IPS-NIHi11 (cell line): ENCODE measurements at places on chromosomes 5 and 9.
A peak's percentile ranks its signal among the peaks of the same experiment; 100 is the strongest.

GRCh38 chr9:89579741-89580385 is 24.9 kb upstream of the GADD45G start:
- no peak for DNase-seq

DNA sequence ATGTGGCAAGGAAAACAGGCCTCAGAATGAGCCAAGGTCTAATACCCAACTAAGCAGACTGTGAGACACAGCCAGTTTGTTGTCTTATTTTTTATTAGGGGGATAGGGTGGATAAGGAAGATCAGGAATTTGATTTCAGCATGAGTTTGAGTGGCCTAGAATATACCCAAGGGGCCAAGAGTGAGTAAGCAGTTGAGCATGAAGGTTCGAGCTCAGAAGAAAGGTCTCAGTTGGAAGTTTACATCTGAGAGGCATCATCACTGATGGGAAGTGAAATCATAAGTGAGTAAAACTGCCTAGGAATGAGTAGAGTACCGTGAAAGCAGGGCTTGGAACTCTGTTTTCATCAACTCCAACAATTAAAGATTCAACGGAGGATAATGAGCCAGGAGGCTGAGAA is 12.6 kb downstream of the PSMD5 start:
- no peak for DNase-seq

DNA sequence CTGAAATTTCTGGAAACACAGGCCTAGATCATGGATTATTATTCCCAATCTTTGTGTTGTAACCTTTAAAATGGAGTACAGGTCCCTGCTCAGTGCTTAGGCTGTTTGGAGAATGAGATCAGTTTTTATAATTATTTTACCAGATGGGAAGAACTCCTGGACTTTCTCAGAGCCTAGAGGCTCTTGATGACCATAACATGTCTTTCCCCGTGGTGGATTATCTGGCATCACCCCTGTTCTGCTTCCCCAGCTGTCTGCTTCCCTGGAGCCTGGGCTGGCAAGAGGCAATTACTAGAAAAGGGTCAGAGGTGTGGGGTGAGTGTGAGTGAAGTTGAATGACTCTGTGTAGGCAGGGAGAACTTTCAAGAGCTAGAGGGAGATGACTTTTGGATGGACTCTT is 143.0 kb downstream of the CARTPT start:
- DNase-seq, result no peak

GRCh38 chr9:95938724-95939123 is 63.2 kb downstream of the ERCC6L2 start:
- DNase-seq, result no peak

GRCh38 chr5:83662558-83662957 is 58.1 kb downstream of the HAPLN1 start:
- no peak for DNase-seq

GRCh38 chr9:8780386-8780785 is 980.8 kb upstream of the DMAC1 start:
- no peak for DNase-seq

- no peak for DNase-seq
Measured at GRCh38 chr5:68711293-68712200, 382.3 kb upstream of the SLC30A5 start.

- no peak for DNase-seq
Measured at GRCh38 chr5:65102371-65102975, 333.7 kb downstream of the CWC27 start.

DNA sequence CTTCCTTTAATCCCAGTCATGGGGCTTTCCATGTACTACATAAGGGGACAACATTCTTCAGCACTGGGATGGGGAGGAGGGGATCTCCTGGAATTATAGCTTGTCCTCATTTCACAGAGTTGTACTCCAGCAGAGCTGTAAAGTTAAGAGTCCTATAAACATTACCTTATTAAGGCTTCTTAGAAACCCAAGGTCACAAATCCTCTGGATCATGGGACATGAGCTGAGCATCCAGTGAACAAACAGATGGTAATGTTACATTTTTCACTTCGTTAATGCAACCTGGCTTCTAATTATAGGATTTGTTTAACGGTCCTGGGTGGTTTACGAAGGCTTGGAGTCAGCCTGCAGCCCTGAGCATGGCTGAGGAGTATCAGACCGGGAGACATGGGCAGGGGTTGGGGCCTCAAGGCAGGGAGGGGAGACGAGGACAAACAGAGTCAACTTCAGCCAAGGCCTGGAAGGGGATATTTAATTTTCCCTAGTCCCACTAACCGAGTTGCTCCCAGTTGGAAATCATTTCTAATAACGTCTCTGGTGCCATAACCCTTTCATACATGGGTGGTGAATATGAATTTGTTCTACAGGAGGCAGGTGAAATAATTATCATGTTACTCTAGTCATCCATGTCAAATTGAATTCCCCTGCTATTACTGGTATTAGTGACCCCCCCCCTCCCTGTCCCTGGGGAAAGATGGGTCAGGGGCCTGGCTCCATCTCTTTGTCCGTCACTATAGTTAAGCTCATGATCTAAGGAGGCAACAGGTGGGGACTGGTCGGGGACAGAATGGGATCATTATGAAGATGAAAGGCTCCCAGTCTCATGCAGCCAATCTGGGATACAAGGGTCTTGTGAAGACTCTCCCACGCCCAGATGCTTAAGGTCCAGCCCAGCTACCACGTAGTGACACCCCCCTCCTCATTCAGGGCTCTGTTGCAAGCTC is 10.7 kb upstream of the IL17B start:
- no peak for DNase-seq

DNA sequence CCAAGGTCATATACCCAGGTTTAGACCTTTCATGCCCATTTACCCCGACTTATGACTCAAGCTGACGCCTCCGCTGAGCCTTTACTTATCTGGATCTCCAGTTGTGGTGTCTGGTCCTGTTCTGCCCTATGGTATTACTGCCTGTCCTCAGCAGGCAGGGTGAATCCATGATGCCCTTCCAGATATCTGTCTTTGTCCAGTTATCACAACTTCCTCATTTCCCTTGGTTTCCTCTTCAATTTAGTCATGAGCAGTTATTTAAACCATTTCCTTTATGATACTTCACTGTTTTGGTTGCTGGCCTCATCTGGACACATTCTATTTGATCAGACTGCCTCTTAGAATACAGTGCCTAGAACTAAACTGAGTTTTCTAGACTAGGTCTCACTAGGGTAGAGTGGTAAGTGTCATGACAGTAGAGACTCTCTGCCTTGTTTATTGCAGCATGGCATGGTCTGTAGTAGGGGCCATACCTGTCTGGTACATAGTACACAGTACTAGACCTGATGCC is 93.3 kb downstream of the MELK start:
- no peak for DNase-seq

DNA sequence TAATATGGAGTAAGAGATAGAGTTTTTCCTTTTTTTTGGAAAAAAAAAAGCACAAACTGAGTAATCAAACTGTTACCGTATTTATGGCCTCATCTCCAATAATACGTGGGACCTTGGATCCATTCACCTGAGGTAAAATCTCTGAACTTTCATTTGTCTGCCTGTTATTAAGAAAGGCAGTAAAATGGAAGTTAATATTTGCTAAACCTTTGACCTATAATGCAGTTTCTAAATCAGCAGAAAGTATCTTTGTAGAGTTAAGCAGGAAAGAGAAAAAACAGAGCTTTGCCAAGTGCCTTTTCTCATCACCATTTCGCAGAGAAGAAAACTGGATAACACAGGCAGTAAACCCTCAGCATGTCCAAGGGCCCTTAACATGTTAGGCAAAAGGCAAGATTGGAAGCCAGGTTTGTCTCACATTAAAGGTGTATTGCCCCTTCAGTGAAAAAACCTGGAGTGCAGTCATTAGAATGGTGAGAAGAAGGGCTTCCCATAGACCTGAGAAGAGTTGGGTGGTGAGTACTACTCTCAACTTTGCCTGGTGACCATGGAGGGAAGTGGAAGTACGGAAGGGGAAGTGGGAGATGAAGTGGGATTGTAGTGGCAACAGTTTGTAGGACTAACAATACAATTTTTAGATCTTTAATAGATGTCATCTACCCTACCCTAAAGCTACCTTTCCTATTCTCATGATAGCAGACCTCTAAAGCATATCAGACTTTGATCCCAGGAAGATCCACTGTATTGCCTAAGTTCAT is 65.4 kb upstream of the GRAMD2B start:
- DNase-seq, result no peak

- DNase-seq, result no peak
Measured at GRCh38 chr5:68408345-68408871, 192.9 kb downstream of the PIK3R1 start.

- DNase-seq, result no peak
Measured at GRCh38 chr5:172437445-172438318, 16.6 kb downstream of the SH3PXD2B start.

DNA sequence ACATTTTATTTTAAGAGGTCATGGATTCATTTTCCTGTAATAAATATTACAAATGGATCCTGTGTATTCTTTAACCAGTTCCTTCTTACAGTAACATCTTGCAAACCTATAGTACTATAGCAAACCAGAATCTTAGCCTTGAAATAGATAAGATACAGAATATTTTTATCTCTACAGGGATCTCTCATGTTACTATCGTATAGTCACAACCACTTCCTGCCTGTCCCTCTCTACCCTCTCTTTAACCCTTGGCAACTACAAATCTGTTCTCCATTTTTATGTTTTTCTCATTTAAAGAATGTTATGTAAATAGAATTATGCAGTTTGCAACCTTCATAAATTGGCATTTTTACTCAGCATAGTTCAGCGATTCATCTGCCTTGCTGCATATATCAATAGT is 454.0 kb downstream of the DIRAS2 start:
- no peak for DNase-seq

- peak; percentile 87 for DNase-seq
Measured at GRCh38 chr5:1468247-1468612, 23.0 kb upstream of the SLC6A3 start.

- DNase-seq, result no peak
Measured at GRCh38 chr5:145244788-145245187, 590.4 kb downstream of the PRELID2 start.

DNA sequence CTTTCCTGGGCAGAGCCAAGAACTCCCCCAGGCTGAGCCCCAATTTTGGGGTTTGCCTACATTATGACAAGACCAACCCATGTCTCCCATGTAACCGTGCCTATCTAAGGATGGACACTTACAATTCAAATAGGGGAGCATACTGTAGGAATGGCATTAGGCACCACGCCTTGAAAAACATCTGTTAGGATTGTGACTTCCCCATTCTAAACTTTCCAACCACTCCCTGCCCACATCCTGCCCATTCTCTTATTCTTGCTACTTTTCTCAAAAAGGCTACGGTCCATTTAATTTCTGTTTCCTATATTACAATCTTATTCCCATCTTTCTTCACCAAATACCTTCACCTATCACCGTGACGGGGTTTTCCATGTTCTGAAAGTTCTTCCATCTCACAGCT is 99.2 kb downstream of the LPAR1 start:
- no peak for DNase-seq

GRCh38 chr9:111924281-111924680 is 27.7 kb downstream of the UGCG start:
- DNase-seq, result no peak

- no peak for DNase-seq
Measured at GRCh38 chr5:123721675-123722276, 209.8 kb downstream of the CSNK1G3 start.

DNA sequence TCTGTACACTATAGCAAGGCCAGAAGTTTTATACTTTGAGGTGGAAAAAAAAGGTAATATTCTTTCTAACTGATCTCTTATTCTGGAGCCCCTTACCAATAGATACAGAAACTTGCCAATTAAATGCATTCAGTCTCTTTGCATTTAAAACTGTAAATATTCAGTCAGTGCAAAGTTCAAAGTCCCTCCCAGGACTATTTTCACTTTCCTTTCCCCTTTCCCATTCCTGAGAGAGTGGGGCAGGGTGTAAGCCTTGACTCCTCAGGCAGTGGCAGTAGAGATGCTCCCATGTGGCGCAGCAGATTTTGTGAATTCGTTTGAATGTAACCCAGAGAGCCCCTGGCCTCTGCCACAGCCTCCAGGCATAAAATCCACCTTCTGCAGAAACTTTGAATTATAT is 29.9 kb downstream of the CETN3 start:
- no peak for DNase-seq

DNA sequence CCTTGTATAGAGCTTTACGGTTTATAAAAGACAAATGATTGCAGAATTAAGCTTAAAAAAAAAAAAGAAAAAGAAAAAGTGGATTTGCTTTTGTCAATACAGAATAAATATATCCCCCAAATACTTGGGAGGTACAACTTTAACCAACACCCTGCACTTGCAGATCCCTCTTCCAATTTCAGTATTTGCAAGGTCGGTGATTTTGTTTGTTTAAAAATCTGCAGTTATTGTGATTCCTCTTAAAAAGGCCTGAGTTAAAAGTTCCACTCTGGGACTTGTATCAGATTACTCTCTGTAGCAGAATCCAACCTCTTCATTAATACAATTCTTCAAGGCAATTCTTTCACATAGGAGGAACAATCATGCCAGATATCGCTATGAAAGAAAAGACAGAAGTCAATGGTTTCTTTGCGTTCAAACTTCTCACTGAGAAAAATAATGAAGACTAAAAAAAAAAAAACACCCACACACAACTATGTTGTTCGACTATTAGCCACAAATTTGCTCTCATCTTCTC is 400.9 kb downstream of the EBF1 start:
- DNase-seq, result no peak

DNA sequence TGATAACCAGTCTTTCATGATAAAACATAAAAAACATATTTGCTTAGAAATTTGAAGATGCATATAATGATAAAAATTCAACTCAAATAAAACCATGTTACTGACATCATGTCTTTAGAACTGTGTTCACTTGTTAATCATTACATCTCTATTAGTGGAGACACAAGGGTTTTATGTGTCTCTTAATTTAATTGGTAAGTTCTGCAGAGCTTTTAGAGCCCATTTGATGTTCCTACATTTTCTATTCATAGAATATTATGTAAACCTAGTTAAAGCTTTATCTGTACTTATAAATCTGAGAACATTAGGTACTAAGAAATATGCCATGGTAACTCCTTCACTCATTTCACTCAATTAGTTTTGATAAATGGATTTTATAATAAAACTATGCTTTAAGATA is 285.4 kb downstream of the SLCO4C1 start:
- no peak for DNase-seq

GRCh38 chr5:180286-180918 is 10.9 kb upstream of the LRRC14B start:
- no peak for DNase-seq
